Left renal cortex interstitium (tissue), 4 donors: ENCODE measurements at places on chromosomes 4 and X. TPM values are rescaled to one million over a fixed set of nuclear protein-coding genes. Genes with fewer than 3 reads are reported as not detected.

Gene SPATA4
- 1.5 TPM for polyA plus RNA-seq

GRCh38 chrX:133953078-133953477 is 32.3 kb downstream of the GPC3 start:
- DNase-seq: no peak

Gene IL2RG
- polyA plus RNA-seq: 1.6 TPM

DNA sequence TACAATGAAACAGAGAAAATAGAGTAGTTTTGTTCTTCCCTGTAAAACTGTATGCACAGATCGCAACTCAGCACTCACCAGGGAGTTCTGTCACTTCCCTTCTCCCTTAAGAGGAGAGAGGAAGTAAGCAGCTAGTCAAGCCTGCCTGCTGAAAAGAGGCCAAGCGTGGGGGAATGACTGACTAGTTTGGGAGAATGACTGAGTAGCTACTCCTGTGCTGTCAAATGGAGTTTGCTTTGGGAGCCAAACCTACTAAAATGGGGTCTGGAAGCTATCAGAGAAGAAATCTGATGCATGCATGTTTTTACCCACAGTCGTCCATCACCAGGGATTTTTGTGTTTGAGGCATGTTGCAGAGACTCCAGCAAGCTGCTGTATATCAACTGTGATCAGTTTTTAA is 54.6 kb upstream of the LHFPL1 start:
- DNase-seq: no peak

- no peak for DNase-seq
These were observed 52.3 kb downstream of the USP9X start for GRCh38 chrX:41137589-41137988.
